ENCODE measurements at places on chromosomes 13 and 19.

DNA sequence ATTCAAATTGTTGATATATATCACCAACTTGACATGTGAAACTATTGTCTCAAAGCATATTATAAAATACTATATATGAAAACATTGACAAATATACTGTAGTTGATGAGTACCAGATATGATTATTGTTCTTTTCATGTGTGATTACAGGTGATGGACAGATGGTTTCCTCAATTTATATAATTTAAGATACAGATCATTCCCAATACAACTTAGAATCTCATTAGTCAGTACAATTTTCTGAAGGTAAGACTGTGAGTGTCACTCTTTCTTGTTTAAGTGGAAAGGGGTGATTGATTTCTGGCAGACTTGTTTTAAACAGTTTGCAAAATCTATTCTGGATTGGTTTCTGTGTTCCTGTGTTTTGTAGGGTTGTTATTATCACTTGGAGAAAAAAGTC is 498.8 kb downstream of the IRS2 start:
- no peak for DNase-seq

DNA sequence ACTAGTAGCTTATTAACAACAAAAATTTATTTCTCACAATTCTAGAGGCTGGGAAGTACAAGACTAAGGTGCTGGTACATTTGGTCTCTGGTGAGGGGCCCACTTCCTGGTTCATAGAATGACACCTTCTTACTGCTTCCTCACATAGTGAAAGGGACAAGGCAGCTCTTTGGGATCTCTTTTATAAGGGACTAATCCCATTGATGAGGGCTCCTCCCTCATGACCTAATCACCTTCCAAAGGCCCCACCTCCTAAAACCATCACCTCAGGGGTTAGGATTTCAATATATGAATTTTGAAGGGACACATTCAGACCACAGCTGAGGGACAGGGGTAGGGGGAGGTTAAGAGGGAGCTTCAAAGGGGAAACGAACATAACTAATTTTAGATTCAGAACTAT is 20.3 kb downstream of the SPART start:
- no peak for DNase-seq

- DNase-seq = no peak
These were observed 59.5 kb downstream of the TNFSF11 start for GRCh38 chr13:42633495-42633894.

DNA sequence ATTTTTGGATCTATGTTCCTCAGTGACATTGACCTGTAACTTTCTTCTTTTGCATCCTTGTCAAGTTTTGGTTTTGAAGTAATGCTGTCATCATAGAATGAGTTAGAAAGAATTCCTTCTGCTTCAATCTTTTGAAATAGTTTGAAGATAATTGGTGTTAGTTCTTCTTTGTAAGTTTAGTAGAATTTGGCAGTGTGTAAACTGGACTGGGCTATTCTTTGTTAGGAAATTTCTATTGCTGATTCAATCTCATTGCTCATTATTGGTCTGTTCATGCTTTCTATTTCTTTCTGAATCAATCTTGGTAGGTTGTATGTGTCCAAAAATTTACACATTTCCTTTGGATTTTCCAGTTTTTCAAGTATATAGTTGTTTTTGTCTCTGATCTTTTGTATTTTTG is 101.7 kb upstream of the SPRY2 start:
- DNase-seq = no peak

All from stimulated activated CD8-positive, alpha-beta memory T cell treated with anti-CD3 and anti-CD28 coated beads, Interleukin-15, amount 100 ng/mL, for 4 hours (primary cell).